Activated naive CD4-positive, alpha-beta T cell (primary cell): ENCODE measurements at places on chromosomes 5 and 9.

DNA sequence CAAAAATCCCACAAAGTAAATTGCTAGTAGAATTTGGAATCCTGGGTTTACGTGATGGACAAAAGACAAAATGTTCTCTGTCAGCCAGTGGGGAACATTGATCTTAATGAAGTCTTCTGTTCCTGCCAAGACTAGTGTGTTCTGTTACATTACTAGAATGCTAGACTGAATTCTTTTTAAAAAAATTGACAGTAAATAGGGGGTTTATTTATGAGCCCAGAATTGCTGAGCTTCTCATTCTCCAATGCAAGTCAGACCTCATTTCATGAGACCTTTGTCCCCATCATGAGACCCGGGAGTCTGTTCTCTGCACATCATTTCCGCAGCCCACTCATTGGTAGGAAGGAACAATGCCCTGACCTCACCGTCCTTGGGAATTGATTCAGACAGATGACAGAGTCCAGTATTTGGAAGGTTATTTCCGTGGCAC lies 173.8 kb upstream of the OTULINL start:
- no peak for DNase-seq

DNA sequence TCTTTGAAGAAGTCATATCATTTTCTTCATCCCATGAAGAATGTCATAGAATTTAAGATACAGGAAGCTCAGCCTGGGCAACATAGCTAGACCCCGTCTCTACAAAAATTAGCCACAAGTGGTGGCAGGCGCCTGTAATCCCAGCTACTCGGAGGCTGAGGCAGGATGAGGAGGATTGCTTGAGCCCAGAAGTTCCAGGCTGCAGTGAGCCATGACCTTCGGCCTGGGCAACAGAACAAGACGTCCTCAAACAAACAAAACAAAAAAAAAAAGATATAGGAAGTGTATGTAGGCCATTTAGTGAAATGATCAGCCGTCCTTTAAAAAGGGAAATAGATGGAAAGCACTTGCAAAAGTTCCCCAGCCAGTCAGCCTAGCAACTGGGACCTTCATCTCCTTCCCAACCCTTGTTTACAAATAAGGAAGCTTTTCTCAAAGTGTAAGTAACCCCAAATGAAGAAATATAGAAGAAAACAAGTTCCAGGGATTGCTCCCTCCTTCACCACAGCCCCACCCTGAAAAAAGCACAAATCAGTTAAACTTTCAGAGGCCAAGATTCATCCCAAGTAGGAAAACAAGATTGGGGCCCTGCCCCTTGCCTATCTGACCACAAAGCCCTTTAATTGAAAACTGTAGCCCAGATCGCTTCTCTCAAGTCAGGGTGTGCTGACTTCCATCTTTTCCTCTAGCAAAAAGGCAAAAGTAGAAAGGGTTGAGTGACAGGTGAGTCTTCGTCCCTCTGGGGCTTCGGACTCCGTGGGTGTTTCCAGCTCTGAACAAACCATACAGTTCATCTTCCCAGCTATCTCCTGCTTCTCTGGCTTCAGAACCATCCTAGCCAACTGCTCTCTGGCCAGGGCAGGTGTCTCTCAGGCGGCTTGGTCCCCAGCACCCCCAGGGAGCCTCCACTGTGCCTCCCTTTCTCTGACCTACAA lies 1.2 kb downstream of the SLC31A2 start:
- no peak for DNase-seq

DNA sequence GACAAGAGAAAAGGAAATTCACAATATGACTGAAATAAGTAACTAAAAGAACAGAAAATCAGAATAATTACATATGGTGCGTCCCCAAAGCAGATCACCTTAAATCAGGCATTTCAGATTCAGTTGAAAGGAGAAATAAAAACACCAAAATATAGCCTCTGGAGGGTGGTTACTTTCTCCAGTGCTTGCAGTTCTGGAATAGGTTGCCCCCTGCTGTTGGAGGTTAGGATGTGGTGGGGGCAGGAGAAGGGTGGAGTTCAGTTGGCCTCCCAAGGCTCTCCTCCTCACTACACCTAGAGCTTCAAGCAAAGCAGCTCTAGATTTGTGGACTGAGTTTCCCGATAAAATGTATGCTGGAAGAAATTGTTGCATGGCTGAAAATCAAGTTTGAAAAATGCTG lies 338.2 kb upstream of the TLE4 start:
- no peak for DNase-seq

GRCh38 chr5:171207256-171207847 lies 101.7 kb upstream of the TLX3 start:
- no peak for DNase-seq

- no peak for DNase-seq
Observed at GRCh38 chr5:111070272-111071134, 1.0 kb upstream of the TSLP start.

- DNase-seq, result no peak
Observed at GRCh38 chr5:177312649-177313181, 1.0 kb upstream of the MXD3 start.

DNA sequence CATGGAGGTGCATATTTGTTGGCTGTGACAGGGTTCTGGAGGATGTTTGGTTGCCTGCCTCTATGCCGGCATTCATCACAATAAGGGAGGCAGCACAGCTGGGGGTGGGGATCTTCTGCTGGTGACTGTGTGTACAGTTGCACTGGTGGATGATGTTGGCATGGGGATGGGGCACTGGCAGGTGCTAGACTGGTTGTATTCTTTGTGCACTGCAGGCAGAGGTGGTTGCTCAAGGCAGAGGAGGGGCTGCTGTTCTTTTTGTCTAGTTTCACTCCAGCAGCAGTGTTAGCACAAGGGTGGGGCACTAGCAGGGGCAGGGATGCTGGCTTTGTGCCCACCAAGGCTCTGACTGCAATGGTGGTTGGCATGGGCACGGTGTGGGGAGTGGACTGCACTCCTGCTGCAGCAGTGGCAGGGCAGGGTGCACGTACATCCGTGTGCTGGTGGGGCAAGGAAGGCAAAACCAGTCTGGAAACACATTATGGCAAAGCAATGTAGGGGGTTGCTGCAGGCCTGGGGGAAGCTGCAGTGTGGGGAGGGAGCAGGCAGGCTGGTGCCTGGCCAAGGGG lies 69.3 kb downstream of the ISOC1 start:
- no peak for DNase-seq

GRCh38 chr5:179841621-179842020 lies 17.0 kb downstream of the MRNIP start:
- DNase-seq, result no peak

DNA sequence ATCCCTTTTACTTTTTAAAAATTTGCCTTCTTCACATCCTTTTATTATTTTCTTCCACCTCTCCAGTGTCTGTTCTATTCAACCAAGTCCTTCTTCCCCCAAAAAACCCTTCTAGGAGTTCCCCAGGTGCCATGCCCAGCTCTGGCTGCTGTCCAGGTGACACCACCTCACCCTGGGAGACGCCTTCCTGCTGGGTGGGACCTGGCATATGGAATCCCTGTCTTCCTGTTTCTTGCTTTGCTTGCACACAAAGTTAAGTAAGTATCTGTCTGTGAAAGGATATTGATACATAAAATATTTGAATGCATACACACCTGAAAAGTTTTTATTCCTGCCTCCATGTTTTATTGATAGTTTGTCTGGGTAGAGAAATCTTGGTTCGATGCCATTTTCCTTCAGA lies 23.1 kb upstream of the MED10 start:
- no peak for DNase-seq
